ENCODE measurements at places on chromosomes 7 and 10.

- peak; percentile 18 for DNase-seq
These were observed 42.4 kb downstream of the ZNF487 start for GRCh38 chr10:43479275-43479674.

- peak; percentile 44 for DNase-seq
These were observed 20.6 kb downstream of the RBM20 start for GRCh38 chr10:110664483-110665420.

DNA sequence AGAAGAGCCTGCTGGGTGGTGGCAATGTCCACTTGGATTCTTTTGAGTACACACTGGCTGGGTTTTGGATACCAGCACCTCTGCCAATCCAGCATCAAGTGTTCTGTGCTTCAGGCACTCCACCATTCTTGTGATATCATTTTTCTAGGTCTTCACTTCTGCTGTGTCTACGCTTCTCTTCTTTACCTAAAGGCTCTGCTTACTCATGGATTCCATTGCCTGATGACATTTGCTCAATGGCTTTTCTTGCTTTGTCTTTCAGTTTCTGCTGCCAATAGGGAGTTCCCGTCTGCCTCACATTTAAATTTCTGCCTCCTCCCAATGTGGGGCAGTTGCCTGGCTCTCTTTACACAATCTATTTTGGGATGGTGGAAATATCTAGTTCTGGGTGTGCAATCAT lies 12.7 kb upstream of the PAPSS2 start:
- DNase-seq, result no peak

DNA sequence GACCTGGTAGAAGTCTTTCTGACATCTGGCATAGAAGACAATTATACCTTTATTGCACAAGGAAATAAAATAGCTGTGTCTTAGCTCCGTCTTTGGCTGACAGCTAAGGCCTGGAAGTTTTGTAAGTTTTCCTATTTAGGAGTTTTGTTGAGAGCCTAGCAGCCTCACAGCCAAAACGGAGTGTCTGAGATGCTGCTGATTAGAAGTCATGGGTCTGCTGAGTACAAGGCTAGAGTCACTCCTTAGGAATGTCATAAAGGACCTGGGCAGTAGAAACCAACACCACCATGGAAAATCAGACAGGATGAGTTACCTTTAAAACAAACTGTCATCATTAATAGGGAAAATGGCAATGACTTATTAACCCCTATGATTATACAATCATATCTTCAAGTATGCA lies 442.5 kb downstream of the KCNMA1 start:
- DNase-seq, result peak; percentile 22

- no peak for DNase-seq
These were observed 297.8 kb upstream of the PRKCQ start for GRCh38 chr10:6877722-6878392.

- DNase-seq, result peak; percentile 92
These were observed 46.2 kb downstream of the GRK5 start for GRCh38 chr10:119253433-119254174.

DNA sequence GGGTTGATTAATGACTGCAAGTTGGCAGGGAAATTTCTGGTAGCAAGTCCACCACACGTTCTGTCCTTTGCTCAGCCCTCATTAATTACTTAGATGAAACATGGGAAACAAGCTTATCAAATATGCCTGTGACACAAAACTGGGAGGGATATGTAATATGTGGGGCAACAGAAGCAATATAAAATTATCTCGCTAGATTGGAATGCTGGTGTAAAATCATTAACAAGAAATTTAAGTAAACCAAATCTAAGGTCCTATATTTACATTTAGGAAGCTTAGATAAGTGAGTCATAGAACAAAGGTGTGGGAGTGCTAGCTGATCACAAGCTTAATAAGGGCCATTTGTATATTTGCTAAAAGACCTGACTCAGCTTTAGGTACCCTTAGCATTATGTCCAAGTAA lies 23.5 kb downstream of the TRPV5 start:
- no peak for DNase-seq
